T-helper 22 cell (primary cell): ENCODE measurements at places on chromosomes 5 and 9.

DNA sequence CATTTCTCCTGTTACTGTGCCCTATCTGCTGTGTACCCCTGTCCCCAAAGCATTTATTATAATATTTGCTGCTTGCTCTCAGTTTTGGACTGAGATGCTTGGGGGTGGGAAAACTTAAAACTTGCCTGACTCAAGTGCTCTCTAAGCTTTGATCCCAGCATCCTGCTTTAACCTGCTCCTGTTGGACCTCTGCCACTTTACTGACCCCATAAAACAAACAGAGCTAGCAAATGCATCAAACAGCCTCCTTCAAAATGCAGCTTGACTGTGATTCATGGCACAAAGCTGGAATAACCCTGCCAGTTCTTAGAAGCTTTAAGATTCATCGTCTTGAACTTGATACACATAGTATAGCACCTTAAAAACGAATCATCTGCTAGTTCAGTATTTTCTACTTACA lies 212.5 kb downstream of the DEPDC1B start:
- DNase-seq: no peak

- no peak for DNase-seq
These were observed 72.9 kb downstream of the PSMB7 start for GRCh38 chr9:124342402-124342775.

DNA sequence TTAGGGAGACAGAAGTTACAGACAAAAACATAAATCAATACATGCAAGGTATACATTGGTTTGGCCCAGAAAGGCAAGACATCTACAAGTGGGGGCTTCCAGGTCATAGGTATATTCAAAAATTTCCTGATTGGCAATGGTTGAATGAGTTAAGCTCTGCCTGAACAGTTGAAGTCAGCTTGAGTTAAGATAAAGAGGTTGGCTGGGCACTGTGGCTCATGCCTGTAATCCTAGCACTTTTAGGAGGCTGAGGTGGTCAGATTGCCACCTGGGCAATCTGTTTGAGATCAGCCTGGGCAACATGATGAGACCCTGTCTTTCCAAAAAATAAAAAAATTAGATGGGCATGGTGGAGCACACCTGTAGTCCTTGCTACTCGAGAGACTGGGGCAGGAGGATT lies 16.3 kb downstream of the TMC1 start:
- DNase-seq: no peak

GRCh38 chr5:32206053-32206452 lies 31.9 kb upstream of the GOLPH3 start:
- DNase-seq: no peak

GRCh38 chr9:109072821-109073435 lies 46.8 kb downstream of the TMEM245 start:
- no peak for DNase-seq

DNA sequence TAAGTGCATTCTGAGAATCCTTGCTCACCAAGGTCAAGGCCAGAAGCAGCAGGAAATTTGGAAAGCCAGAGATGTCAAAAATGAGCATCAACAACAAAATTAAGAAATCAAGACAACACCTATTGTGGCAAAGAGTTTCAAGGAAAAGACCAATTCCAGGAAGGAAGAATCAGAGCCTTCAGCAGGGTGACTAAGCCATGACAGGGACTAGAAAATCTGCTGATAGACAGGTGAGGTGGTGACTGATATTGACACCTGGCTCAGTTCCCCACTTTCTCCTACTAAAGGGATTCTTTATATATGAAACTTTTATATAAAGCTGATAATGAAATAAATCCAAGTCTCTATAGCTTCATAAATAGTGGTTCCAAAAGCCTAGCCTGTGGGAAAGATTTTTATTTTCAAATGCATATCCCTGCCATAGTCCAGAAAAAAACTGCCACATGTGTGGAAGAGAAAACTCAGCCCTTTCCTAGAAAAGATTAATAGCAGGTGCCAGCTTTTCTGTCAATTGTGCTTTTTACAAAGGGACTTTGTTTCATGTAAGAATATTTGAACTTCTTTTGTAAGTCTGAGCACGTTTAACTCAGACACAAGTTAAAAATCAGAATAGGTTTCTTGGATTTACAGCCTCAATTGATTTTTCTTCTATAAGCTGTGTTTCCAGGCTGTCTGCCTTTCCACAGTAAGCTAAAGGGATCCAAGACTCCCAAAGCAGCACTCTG lies 81.1 kb upstream of the GRAMD2B start:
- DNase-seq: no peak

- no peak for DNase-seq
These were observed 14.1 kb upstream of the PTGR1 start for GRCh38 chr9:111613436-111614040.

DNA sequence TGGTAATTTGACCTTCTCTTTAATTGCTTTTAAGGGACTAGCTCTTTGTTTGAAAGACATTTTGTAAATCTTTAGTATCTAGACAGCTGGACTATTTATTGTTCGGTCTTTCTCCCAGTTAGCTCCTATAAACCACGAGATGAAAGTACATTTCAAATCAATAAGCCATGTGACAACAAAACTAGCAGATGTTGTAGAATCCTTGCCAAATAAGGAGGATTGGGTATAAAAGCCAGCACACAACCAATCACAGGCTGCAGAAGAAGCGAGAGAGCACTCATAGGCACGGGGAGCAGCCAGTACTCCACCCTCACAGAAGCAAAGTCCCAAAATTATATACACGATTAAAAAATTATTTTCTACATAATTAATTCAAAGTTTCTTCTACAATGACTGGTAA lies 8.1 kb upstream of the OMD start:
- DNase-seq: no peak

DNA sequence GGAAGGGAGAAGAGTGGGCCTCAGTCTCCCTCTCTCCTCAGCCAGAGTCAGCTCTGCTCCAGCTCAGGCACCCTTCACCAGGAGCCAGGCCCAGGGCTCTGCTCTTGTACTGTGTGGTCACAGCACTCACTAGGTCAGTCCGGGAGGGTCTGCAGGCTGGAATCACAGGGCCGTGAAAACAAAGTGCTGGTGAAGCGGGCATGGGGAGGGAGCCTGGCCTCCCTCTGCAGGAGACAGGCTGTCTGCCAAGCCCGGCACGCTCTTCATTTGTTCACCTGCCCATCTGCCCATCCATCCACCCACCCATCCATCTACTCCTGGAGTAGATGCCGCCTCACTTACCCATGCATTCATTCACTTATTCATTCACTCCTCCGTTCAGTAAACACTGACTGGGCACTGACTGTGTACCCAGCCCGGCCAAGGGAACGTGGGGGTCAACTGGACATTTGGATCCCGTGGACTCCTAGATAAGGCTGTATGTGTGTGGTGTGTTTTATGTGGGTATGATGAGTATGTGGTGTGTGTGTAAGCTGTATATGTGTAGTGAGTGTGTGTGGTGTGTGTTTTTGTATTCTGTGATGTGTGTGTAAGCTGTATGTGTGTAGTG lies 3.6 kb downstream of the SPAAR start:
- no peak for DNase-seq

DNA sequence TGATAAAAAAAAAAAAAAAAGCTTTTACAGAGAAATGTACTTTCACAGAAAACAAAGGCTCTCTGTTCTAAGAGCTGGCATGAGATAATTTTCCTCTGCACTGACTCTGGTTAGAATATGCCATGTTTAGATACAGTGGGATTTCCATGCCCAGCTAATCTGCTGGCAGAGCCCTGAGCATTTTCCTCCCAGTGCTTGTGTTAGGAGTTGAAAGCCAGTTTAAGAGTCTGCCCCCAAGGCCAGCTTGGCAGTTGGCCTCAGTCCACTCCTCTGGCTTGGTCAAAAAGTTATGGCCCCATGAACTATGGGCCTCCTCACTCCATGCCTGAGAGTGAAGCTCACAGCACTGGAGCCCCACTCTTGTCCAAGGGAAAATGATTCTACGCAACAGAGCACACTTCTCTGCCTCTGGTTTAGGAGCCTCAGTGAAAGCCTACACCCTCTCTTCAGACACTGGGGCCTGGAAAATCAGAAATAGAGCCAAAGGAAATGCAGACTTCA lies 21.9 kb downstream of the MOCS2 start:
- no peak for DNase-seq

DNA sequence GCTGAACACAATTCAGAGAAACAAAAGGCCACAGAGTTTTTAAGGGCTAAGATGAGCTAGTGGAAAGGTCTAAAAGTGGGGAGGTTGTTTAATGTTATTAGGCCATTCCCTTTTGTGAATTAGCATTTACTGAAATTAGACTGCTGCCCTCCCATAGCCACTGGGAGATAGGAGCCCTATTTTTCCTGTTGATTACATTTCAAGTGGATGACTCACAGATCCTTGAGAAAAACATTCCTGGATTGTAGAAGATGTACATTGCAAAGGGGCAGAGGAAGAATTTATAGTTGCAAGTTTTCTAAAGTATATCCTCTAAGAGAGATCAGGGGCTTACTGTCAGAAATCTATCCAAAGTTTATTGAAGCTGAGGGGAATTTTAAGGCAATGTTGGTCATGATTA lies 367.1 kb upstream of the IZUMO3 start:
- no peak for DNase-seq

GRCh38 chr5:178624631-178625546 lies 2.0 kb downstream of the CLK4 start:
- DNase-seq: no peak

- DNase-seq: no peak
These were observed 21.9 kb upstream of the NOTCH1 start for GRCh38 chr9:136567651-136568287.

DNA sequence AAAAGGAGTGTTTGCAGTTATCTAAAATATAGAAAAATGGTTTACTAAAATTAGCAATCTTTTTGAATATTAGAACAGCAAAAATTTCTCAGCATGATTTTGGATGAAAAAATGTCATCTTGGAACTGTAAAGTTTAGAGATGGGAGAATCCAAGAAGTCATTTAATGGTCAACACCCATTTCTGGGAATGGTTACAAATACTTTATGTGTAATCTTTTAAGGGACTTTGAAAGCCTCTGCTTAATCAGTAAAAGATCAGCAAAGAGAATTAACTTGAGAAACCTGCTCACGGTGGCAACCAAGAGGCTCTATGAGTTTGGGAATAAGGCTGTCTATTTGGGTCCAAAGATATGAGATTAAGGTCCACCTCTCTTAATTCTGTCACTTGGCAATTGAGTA lies 13.0 kb downstream of the C1QTNF3 start:
- no peak for DNase-seq

DNA sequence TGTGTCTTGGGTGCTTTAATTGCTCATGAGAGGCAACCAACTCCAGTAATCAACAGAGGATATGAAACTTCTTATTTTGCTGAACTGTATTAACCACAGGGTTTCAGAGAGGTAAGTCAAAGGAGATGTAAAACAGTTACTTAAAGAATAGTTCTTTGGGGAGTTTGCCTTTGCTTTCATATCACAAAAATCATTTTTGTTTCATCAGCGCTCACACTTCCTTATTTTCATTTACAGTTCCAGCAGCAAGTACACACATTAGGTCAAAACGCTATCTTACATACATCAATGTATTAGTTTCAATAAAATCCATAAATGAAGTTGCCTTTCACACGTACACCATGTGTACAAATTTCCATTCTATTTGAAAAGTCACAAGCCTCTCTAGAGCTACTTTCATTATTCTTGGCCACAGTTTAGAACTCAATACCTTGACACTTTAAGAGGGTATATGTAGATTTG lies 50.1 kb downstream of the ST8SIA4 start:
- no peak for DNase-seq

- DNase-seq: no peak
These were observed 396.2 kb downstream of the EFNA5 start for GRCh38 chr5:107274571-107274970.

DNA sequence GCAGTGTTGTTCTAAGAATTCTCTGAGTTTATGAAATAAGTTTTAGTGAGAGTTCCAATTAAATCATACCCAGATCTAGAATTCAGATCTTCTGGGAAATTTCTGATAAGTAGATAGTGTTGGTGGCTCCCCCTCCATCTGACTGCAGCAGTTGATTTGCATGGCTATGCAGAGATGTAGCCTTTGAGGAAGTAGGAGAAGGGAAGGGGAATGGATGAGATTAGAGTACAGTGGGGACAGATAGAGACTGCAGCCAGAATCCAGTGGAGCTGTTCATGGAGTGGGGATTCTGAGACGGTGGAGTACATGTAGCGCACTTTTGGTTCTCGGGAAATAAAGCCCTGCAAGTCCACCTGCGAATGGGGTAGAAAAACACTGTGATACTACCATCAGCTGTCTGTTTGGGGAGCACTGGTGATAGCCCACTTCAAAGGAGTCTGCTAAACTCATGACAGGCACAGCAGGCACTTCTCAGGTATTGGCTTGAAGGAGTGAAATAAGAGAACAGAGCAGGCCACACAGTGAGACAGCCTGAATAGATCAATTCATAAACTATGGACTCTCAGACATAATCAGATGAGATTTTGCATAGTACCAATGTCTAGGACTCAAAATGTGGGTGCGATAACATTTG lies 96.8 kb downstream of the ALDH1A1 start:
- no peak for DNase-seq

DNA sequence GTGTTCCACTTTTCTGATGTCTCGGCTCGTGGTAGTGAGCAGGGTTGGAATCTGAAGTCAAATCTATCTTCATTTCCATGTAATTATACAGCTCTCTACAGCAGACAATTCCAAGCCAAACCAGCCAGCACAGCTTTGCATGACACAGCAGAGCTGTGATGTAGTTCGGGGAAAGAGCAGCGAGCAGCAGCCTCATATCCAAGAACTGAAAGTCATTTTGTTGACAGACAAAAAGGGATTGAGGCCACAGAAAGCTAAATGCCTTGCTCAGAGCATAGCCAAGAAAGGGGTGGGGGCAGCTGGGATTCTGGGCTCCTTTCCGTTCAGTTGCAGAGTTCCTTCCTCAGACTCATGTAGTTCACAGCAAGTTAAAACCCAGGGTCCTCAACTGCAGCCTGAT lies 32.1 kb downstream of the LCP2 start:
- DNase-seq: no peak

DNA sequence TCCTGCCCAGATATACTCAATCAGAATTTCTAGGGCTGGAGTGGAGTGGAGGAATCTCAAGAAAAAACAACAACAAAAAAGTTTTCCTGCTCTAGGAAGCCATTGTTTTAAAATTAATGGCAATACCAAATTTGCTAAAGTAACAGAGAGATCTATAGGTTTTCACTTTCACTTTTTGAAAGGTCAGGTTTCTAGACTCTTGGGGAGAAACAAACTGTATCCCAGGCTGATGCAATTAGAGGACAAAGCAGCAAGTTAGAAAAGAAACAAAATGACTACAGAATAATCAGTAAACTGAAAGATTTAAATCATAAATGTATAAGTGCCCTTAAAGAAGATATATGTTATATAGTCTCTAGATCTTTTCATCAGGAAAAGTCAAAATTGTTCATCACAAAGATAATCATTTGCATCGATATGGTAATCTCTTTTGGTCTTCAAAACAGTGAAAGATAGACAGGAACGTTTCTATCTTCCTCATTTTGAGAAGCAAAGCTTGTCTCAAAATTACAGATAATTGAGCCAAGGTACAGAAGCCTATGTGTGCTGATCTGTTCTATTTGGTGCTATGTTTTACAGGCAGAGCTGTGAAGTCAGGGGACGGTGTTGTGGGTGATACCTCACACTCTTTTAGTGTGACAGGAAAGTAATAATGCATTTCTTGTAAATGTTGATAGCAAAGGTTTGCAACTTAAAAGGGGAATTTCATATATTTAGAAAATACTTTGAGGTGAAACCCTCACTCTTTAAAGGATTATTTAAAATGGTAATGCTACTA lies 1746.6 kb upstream of the C9orf72 start:
- no peak for DNase-seq
